ENCODE measurements at places on chromosomes 5 and 9.

- DNase-seq, result no peak
Measured at GRCh38 chr9:133649194-133649593, 13.0 kb downstream of the DBH start.

- DNase-seq, result no peak
Measured at GRCh38 chr5:42321785-42322184, 101.5 kb upstream of the GHR start.

- DNase-seq, result no peak
Measured at GRCh38 chr9:133048595-133048994, 13.2 kb upstream of the CEL start.

DNA sequence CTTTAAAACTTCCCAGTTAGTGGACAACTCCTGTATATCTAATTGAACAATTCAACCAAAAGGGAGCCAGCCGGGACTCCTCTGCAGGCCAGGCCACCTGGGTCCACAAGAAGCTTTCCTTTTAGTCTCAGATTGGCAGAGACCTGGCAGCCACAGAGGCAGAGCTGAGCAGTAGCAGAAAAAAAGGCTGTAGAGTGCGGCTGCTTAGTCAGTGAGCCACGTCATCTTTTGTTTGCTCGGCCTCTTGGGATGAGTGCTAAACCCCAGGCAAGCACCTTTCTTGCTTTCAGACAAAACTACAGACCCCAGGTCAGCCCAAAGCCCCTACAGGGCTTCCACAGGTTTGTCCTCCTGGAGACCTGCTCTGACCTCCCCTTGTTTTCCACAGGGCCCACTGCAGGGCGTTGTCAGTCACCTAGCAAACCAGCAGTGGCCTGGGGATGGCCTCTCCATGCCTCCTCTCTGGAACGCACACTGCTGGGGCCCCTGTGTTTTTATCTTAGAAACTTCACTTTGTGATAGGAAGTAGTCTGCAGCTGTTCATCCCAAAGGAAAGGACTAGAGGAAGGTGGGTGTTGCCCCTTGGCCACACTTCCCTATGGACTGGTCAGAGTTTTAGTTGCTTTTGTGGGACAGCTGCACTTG, 49.9 kb downstream of the SHB start:
- no peak for DNase-seq

- no peak for DNase-seq
Measured at GRCh38 chr5:150270541-150271295, 18.9 kb downstream of the CAMK2A start.

GRCh38 chr9:108687006-108687987, 168.5 kb downstream of the ACTL7B start:
- DNase-seq, result no peak

GRCh38 chr5:127863161-127863560, 160.0 kb downstream of the CCDC192 start:
- no peak for DNase-seq

GRCh38 chr9:7982907-7983306, 183.3 kb upstream of the DMAC1 start:
- no peak for DNase-seq

DNA sequence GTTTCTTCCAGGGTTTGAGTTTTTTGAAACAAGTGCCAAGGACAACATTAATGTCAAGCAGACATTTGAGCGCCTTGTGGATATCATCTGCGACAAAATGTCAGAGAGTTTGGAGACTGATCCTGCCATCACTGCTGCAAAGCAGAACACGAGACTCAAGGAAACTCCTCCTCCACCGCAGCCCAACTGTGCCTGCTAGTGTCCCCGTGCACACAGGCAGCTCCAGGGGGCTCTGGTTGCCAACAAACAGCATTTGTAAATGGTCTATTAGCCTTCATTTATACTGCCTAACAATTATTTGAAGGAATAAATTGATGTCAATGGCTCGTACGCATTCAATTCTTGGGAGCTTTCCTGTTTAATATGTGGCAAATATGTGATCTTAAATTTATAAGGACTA, 268.3 kb downstream of the RAB3C start:
- no peak for DNase-seq

DNA sequence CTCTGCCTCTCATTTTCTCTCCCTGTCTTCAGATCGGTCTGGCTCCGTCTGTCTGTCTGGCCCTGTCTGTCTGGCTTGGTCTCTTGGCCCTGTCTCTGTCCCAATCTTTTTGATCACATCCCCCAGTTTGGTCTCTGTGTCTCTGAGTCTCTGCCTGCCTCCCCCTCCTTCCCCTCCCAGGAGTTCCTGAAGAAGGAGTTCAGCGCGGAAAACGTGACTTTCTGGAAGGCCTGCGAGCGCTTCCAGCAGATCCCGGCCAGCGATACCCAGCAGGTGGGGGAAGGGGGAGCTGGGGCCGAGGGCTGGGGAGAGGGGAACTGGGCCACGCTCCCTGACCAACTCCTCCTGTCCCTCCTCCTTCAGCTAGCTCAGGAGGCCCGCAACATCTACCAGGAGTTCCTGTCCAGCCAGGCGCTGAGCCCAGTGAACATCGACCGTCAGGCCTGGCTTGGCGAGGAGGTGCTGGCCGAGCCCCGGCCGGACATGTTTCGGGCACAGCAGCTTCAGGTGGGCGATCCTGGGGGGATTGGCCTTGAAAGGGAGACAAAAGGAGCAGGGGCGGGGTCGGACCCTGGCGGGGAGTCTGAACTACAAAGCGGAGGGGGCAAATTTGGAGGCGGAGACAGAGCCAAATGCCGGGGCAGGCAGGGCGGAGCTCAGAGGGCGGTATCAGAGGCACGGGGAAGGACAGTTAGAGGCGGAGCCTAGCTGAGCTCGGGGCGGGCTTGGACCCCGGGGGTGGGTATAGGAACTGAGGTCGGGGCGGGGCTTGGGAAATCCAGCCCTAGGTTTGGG, 9.0 kb downstream of the RGS14 start:
- DNase-seq, result no peak

- no peak for DNase-seq
Measured at GRCh38 chr5:1352231-1353219, 7.6 kb upstream of the CLPTM1L start.

DNA sequence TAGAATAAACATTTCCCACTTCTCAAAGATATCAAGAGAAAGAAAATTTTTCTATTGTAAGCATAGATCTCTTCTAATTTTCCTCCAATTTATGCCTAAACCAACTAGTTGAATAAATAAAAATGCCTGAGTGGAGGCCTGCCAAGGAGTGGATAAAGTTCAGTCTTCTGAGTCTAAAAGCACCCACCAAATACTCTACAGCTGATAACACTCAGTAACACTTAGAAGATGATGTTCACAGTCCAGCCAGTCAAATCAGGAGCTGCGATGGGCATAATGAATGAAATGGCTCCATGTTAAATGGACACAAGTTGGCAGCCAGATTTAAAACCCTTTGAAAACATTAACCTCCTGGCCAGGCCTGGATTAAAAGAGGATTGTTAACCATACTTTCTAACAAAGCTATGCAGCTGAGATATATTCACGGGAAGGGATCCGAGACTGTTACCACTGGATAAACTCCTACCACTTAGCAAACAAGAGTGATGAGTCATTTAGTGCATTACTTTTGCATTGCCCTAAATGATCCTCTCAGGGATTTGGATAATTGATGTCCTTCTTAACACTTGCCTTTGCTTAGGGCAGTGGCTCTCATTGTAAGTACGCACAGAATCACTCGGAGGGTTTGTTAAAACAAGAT, 63.7 kb upstream of the CCDC112 start:
- DNase-seq, result no peak

- no peak for DNase-seq
Measured at GRCh38 chr5:38795986-38796741, 49.6 kb upstream of the OSMR start.

GRCh38 chr9:121226175-121226574, 24.5 kb upstream of the RAB14 start:
- DNase-seq, result no peak

DNA sequence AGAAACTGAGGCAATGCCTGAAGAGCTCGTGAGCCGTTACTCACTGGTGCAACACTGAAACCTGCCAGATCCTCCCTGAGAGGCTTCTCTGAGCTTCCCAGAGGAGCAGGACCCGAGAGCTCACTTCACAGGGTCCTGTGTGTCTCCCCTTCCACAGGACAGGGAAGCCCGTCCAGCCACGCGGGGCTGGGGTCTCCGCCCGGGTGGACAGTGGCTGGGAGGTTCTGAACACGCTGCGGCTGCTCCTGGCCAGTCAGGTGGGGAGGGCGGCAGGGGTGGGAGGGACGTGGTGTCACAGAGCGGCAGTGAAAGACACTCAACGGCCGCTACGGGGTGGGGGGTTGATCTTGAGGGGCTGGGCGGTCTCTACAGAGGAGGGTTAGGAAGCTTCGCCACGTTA, 290 bp upstream of the ZDHHC11 start:
- no peak for DNase-seq

- DNase-seq, result no peak
Measured at GRCh38 chr9:19087106-19088000, 15.4 kb downstream of the HAUS6 start.

DNA sequence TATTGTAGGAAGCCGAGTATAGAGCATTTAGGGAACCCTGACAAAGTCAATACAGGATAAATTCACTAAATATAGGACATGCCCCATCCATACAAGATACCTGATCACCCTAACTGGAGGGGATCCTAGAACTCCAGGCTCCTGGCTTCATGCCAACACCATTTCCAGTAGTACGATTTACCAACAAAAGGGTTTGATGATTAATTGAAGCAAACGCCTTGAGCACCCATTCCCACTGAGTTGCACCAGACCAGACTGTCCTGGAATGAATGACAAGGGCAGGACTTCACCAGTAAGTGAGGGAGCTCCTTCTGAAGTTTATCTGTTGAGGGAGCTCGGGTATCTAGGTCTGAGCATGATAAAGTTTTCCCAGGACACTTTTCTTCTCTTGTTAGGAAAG, 327.2 kb upstream of the MSX2 start:
- no peak for DNase-seq

GRCh38 chr5:73822278-73822988, 196.4 kb downstream of the ARHGEF28 start:
- no peak for DNase-seq

- no peak for DNase-seq
Measured at GRCh38 chr5:56112526-56113121, 117.9 kb upstream of the IL6ST start.

GRCh38 chr9:121098567-121099198, 23.9 kb downstream of the CNTRL start:
- no peak for DNase-seq

- no peak for DNase-seq
Measured at GRCh38 chr5:45687701-45688100, 8.5 kb downstream of the HCN1 start.

GRCh38 chr9:86977205-86977835, 30.0 kb upstream of the GAS1 start:
- no peak for DNase-seq

DNA sequence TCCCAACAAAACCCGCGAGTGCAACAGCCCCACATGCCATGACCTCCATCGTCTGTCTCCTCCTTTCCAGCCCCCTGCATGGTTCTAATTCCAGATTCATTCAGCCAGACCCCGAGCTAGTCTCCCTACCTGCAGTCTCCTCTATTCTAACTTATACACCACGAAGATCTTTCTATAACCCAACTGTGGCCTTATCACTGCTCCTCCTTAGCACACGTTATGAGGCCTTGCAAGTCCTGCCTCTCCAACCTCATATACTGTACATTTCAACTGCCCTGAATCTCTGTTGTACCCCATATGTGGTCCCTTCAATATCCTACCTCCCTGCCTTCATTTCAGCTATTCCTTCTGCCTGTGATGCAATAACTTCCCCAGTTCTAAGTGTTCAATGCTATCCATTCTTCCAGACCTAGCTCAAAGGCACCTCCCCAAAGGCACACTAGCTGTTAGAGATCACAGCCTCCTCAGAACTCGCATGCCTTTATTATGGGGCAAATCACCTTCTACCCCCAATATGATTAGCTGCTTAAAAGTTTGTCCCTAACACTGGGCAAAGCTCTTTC, 215.1 kb upstream of the TRIM32 start:
- no peak for DNase-seq

GRCh38 chr9:93467462-93467861, 14.1 kb upstream of the FAM120AOS start:
- DNase-seq, result no peak

- no peak for DNase-seq
Measured at GRCh38 chr5:96658272-96658671, 3.9 kb upstream of the CAST start.

DNA sequence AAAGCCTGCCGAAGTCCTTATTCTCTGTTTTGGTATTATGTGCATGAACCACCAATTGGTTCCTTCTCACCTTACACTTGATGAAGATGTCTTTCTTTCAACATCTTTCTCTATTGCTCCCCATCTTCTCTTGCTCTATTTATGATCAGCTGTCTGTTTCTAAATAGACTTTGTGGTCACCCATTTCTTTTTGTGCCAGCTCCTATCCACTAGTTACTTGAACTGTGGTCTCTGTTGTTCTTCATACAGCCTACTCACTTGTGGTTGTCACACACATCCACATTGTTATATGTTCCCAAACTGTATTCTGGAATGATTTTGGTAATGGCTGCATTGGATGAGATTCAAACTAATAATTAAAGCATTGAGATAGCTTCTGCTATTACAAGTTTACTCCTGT, 11.4 kb downstream of the VCAN start:
- no peak for DNase-seq

GRCh38 chr5:90843443-90843842, 284.8 kb downstream of the ADGRV1 start:
- no peak for DNase-seq

- DNase-seq, result no peak
Measured at GRCh38 chr5:107696080-107696479, 25.3 kb upstream of the EFNA5 start.
